Stromal cell of bone marrow (primary cell): ENCODE measurements at places on chromosomes 16 and 17.

DNA sequence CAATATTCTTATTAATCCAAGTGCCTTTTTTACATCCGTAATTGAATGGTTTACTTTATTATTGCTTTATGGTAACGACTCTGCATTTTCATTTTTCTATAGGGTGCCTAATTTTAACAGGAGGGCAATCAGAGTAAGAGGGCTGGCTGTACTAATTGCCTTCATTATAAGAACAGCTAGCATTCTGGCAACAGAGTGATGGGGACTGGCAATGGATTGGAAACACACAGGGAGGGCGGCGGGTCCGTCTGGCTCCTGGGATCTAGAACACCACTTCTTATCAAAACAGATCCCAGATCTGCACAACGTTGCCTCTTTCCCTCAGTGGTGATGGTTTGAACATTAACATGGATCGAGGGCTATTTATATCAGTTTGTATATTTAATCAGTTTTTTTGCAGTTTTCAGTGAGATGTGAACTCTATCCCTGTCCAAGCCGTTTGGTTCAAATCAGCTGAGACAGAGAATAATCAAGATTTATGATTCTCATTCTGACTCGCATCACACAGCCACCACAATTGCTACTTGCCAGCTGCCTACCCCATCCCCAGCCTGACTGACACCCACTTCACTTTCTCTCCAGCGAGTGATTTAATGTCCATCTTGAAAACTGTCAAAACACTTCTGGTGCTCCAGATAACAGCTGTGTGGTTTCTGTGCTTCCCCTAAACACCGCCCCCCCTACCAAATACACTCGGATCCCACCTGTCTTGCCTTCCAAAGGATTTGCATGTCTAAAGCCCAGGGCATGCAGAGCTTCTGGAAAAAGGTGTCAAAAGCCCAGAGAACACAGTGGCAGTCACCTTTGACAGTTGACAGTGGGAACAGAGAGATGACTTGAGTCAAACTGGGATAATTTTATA lies 327.9 kb downstream of the HS3ST4 start:
- no peak for DNase-seq

- DNase-seq, result no peak
Observed at GRCh38 chr17:16934836-16935235, 37.1 kb downstream of the TNFRSF13B start.

DNA sequence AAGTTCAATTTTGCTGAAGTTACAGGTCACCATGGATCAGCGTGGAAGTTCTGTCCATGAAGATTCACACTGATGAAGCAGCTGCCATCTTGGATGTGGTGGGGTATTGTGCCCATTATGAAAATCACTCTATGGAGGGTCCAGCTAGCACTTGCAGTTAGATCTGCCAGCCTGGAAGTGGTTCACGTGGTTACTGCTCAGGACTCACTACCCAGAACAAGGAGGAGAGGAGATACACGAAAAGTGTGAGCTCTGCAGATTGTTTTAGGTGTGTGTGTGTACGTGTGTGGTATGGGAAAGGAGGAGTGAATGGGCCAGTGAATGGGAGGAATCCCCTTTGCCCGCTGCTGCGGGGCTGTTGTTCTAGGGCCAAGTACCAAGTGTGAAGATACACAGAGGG lies 333.4 kb downstream of the MAF start:
- DNase-seq, result no peak

DNA sequence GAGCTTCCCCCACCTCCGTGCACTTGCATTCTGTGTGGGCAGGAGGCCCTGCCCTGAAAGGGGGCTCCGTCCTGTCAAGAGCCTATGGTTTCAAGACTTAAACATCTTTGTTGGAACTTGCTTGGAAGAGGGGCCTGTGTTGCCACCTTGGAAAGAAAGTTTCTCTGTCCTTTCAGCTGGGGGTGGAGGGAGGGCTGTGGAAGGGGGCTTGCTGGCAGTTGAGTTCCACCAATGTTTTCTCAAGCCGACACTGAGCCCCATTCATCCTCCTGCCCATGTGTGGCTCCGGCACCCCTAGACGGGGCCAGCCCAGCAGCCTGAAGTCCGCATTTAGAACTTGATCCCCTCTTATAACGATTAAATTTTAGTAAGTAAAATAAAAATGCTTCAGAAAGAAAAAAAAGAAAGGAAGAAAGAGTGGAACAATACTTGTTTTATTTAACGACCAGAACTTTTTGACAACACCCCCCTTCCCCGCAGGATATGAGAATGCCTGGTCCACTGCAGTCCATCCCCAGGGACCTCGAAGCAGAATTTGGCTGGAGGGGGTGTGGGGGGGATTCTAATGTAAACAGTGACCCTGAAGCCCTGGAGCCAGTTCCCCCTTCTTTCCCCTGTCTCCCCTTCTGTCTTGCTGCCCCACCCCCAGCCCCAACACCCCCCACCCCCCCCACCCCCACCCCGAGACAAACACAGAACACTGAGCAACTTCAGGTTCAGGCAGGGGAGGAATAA lies 26.9 kb upstream of the CLEC18A start:
- DNase-seq, result no peak

DNA sequence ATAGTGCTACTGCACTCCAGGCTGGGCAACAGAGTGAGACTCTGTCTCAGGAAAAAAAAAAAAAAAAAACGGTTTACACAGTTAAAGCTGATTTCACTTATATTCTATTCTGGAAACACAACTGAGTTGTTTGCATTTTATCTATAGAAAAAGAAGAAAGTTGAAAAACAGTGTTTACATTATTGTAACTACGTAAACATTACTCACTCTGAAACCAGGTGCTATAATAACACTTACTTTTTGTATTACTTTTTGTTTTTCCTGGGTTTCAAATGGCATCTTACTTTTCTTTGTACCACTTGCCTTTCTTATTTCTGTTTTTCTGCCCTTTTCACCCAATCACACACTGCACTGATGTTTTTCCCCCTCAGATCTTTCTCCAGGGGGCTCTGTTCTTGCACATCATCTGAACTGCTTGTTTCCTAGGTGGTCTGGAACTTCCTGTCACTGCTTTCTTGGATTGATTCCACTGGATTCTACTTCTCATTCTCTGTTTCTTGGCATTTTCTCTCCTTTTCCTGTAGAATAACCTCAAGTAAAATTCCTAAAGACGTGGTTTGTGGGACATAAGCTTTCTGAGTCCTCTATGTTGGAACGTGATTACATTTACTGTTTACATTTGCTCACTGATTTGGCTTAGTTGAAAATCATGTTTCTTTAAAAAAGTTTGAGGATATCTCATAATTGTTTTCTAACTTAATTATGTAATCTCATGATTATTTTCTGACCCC lies 142.1 kb downstream of the HS3ST3B1 start:
- no peak for DNase-seq

DNA sequence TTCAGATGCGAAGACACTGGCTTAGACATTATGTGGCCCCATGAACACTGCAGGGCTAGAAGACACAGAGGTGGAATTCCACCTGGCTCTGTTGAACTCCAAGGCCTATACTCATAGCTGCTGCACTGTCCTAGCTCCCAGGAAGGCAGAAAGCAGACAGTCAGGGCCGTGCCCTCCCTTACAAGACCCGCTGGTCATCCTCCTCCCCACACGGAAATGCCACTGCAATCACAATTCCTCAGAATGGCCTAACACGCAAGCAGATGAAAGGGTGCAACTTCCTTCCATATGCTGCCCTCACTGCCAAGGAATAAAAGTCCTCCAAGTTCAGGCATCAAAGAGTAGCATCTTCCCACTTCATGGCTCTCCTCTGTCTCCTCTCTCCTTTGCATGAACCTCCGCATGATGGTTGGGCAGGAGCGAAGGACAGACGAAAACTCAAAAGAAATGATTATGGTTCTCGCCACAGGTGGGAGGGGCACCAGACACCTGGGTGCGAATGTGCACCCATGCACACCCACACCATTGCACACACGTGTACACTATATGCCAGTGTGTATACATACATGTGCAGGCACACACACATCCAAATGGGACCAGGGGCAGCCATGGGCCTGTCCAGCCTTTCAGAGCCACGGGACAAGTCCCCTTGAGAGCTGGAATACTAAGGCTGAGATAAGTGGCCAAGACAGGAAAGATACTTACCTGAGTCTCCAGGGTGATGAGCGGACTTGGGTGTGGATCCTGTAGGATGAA lies 113.3 kb downstream of the XYLT1 start:
- no peak for DNase-seq

- DNase-seq, result no peak
Observed at GRCh38 chr17:69716556-69716955, 302.1 kb downstream of the MAP2K6 start.

- no peak for DNase-seq
Observed at GRCh38 chr17:29622337-29623282, at the start of gene CORO6. TSS of gene CORO6 (minus strand) at chr17:29622912. CDS start at chr17:29621421, 1,491 bp downstream.

GRCh38 chr17:8799570-8800212 lies 526 bp upstream of the MFSD6L start:
- no peak for DNase-seq

GRCh38 chr16:1156055-1156982 lies 3.4 kb downstream of the CACNA1H start:
- no peak for DNase-seq

DNA sequence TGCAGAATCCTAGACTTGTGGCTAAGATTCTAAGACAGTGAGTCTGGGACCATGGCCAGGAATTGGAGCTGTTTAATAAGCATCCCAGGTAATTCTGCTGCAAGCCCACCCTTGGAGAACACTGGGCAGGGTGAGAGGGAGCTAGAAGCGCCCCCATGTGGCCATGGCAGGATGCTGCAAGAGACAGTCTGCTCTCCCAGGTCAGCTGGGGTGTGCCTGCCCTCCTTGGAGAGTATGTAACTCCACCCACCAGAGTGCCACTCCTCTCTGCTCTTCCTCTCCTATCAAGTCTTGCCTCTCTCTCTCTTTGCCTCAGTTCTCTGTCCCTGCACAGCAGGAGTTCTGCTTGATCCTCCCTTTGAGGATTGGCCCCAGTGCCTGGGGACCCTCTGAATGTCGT lies 14.9 kb downstream of the RCVRN start:
- DNase-seq, result no peak

DNA sequence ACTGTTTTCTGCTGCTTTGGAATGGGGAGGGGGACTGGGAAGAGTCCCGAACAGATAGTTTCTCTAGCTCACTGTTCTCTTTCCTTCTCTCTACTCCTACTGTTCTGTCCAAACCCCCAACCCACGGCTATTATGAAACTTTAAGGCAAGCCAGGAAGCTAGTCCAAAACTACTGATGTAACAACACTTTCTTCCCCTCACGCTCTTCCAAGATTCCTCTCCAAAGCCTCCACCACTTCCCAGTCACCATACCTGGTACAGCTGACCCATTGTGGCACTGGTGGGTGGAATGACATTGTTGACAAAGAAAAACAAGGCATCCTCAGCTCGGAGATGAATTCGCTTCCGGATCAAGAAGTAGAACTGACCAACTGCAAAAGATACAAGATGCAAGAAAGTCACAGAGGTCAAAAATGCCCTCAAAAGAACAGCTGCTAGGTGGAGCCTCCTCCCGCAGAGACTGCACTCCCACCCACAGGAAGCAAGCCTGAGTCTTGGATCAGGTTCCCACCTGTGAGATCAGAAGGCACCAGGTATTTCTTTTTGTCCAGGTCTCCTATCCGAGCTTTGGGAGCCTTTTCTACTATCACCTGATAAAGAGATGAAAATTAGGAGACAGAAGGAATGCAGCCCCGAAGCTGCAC lies 1.0 kb downstream of the GABARAP start:
- DNase-seq, result no peak

GRCh38 chr17:82291582-82292250 lies 18.2 kb upstream of the CSNK1D start:
- no peak for DNase-seq

DNA sequence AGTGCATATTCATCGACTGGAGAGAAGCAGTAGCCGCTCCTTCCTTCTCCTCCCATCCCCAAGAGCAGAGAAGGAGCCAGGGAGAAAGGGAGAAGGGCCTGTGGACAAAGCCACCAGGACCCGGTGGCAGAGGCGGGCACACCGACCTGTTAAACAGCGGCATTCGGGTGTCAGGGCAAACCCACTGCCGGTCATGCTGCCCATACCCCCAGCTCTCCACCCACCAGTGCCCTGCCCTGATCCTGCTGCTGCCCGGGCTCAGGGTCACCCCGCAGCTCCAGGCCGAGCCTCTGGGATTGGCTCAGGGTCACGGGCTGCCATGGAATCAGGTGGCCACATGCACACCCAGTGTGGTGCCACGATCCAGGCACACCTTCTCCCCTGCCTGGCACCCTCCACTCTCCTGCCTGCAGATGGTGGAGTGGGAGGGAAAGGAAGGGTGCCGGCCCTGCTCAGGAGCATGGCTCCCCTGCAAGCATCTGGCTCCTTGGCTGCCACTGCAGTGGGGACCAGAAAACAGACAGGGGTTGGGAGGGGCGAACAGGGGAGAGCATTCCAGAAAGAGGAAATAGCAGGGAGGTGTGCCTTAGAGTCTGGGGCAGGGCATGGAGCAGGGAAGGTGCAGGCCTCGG lies 18.3 kb upstream of the RASD1 start:
- DNase-seq, result no peak

DNA sequence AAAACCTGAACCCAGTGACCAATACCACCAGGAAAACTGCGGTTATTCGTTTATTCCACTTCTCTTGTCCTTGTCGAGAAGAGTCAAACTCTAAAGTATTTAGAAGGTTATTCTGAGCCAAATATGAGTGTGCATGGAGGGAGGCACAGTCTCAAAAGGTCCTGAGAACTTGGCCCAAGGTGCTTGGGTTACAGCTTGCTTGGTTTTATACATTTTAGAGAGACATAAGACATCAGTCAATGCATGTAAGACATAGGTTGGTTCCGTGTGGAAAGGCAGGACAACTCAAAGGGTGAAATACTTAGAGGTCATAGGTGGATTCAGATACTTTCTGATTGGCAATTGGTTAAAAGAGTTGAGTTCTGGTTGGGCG lies 681 bp upstream of the TRAP1 start:
- DNase-seq, result no peak

DNA sequence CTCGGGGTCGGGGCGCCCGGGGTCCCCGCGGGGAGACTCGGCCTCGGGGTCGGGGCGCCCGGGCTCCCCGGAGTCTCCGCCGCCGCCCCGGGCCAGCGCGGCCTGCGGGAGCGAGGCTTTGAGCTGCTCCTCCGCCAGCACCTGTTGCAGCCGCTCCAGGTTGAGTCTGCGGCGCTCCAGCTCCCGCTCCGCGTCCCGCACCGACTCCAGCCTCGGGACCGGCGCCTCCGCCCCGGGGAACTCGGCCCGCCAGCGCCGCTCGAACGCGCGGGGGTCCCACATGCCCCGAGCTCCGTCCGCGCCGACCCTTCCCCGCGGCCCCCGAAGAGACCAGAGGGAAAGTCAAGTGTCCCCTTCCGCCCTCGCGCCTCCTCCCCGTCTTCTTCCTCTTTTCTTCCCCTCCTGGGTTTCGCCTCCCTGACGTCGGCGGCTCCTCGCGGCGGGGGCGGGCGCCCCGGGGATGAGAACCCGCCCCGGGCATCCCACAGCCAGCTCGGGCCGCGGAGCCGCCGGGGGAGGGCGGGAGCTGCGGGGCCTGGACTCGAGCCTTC lies 40.8 kb upstream of the BHLHA9 start:
- no peak for DNase-seq

GRCh38 chr16:55640701-55641327 lies 15.0 kb upstream of the SLC6A2 start:
- DNase-seq, result no peak

- no peak for DNase-seq
Observed at GRCh38 chr17:9763643-9764042, 27.7 kb downstream of the DHRS7C start.

GRCh38 chr16:88733630-88734360 lies 27.5 kb downstream of the CTU2 start:
- no peak for DNase-seq
